Right ventricle myocardium inferior (tissue), 1 donor: ENCODE measurements at places on chromosomes 3 and 15. TPM values are rescaled to one million over a fixed set of nuclear protein-coding genes. Genes with fewer than 3 reads are reported as not detected.

Gene SKOR1
- not detected for total RNA-seq

Gene EHHADH
- total RNA-seq = 20.2 TPM

Gene KLHL6
- 0.97 TPM for total RNA-seq

Gene UROC1
- not detected for total RNA-seq

Gene PPCDC
- 5.2 TPM for total RNA-seq

Gene SCAP
- total RNA-seq = 51.7 TPM

Gene DNAJB11
- 26.5 TPM for total RNA-seq

Gene ITIH3
- total RNA-seq = 0.43 TPM

Gene SAMMSON
- not detected for total RNA-seq

Gene FBXW12
- total RNA-seq = not detected

Gene EFCC1
- total RNA-seq = 2.3 TPM

Gene AP3B2
- 0.54 TPM for total RNA-seq

Gene IMPG2
- 0.14 TPM for total RNA-seq

Gene USP19
- 54.0 TPM for total RNA-seq

Gene ILDR1
- total RNA-seq = 0.16 TPM

Gene NECTIN3
- total RNA-seq = 11.7 TPM

Gene GASK1A
- total RNA-seq = 0.92 TPM

Gene B3GNT5
- total RNA-seq = 2.0 TPM

Gene ZNF80
- total RNA-seq = not detected

Gene C3orf70
- total RNA-seq = 2.0 TPM

Gene CAND2
- 56.7 TPM for total RNA-seq

Gene LRRC31
- total RNA-seq = not detected

Gene HEMK1
- total RNA-seq = 14.0 TPM

Gene GPR87
- not detected for total RNA-seq

Gene SEC62
- 78.0 TPM for total RNA-seq

Gene KBTBD13
- 8.4 TPM for total RNA-seq

Gene C3orf49
- total RNA-seq = not detected
